ENCODE measurements at places on chromosomes 4 and X. TPM values are rescaled to one million over a fixed set of nuclear protein-coding genes. Genes with fewer than 3 reads are reported as not detected.

Gene ITGB1BP2
- total RNA-seq: 4.4 TPM

Gene ADH1B
- not detected for total RNA-seq

Gene POLN
- 1.3 TPM for total RNA-seq

Gene PCDH7
- not detected for total RNA-seq

- DNase-seq: no peak
These were observed 23.2 kb downstream of the PRIMPOL start for GRCh38 chr4:184672741-184673140.

GRCh38 chr4:8391071-8391470 is 49.5 kb downstream of the ACOX3 start:
- DNase-seq: no peak

- DNase-seq: no peak
These were observed 35.1 kb downstream of the ENPEP start for GRCh38 chr4:110510955-110511544.

DNA sequence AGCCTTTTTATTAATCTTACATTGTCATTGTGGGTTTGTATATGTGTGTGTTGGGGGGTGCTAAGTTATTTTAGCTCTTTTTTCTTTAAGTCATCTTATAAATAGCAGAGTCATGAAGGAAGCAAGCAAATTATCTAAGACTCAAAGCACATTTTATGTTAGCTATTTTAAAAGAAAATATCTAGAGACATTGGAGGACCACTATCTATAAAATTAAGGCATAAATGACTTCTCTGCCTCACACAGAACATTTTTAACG is 3.7 kb upstream of the PPBP start:
- no peak for DNase-seq

Measured in activated naive CD4-positive, alpha-beta T cell treated with anti-CD3 and anti-CD28 coated beads for 36 hours (primary cell).